Activated T-cell treated with anti-CD3 and anti-CD28 coated beads for 48 hours (primary cell): ENCODE measurements at places on chromosomes 5 and 9.

GRCh38 chr5:150227606-150228273 lies 37.9 kb downstream of the SLC6A7 start:
- no peak for DNase-seq

GRCh38 chr9:137175345-137175961 lies 3.6 kb upstream of the TMEM210 start:
- no peak for DNase-seq

- no peak for DNase-seq
These were observed 169.9 kb upstream of the EFNA5 start for GRCh38 chr5:107840592-107840991.

GRCh38 chr9:74577956-74578355 lies 80.8 kb downstream of the RORB start:
- no peak for DNase-seq
